CD4-positive, alpha-beta T cell (primary cell): ENCODE measurements at places on chromosomes 12 and 14.

- DNase-seq, result no peak
These were observed 252.3 kb downstream of the EFCAB11 start for GRCh38 chr14:89702073-89702875.

GRCh38 chr12:94700662-94701061 lies 50.3 kb upstream of the TMCC3 start:
- no peak for DNase-seq

GRCh38 chr14:64074961-64075612 lies 219.1 kb downstream of the ESR2 start:
- DNase-seq, result no peak

- no peak for DNase-seq
These were observed 151.3 kb upstream of the FSCB start for GRCh38 chr14:44658389-44658696.

GRCh38 chr14:89540830-89541470 lies 123.9 kb upstream of the FOXN3 start:
- no peak for DNase-seq

DNA sequence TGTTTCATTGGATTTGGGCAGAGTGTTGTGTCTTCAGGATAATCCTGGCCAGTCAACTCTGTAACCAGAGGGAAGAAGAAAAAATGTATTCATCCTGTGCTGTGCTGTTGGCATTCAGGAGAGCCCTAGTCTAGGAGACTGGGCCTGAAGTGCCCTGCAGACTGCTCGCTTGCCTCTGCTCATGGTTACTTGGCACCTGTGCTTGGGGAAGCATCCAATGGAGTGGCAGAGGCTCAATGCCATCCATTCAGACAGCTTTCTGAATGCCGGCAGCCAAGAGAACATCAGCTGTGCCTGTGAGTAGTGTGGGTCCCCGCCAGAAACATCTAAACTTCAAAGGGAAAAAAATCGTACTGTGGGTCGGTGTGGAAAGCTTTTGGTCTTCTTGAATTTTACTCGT lies 124.2 kb downstream of the SRGAP1 start:
- no peak for DNase-seq

DNA sequence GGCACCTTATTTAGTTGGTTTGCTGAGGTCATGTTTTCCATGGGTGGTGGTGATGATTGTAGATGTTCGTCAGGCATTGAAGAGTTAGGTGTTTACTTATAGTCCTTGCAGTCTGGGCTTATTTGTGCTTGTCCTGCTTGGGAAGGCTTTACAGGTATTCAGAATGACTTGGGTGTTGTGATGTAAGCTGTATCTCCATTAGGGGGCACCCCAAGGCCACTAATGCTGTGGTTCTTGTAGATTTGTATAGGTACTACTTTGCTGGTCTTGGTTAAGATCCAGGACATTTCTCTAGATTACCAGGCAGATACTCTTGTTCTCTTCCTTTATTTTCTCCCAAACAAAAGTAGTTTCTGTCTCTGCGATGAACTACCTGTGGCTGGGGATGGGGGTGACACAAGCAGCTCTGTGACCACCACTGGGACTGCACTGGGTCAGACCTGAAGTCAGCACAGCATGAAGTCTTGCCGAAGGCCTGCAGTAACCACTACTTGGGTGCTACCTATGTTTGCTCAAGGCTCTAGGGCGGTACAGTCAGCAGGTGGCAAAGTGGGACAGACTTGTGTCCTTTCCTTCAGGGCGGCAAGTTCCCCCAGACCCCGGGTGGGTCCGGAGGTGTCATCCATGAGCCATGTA lies 35.8 kb upstream of the FBXO33 start:
- DNase-seq, result no peak

- DNase-seq, result no peak
These were observed 60.4 kb upstream of the IFNG-AS1 start for GRCh38 chr12:67928621-67929383.
